ENCODE measurements at places on chromosomes 2 and 18.
A peak's percentile ranks its signal among the peaks of the same experiment; 100 is the strongest.

GRCh38 chr2:1238598-1239138 is 174.6 kb upstream of the TPO start:
- DNase-seq, result no peak

DNA sequence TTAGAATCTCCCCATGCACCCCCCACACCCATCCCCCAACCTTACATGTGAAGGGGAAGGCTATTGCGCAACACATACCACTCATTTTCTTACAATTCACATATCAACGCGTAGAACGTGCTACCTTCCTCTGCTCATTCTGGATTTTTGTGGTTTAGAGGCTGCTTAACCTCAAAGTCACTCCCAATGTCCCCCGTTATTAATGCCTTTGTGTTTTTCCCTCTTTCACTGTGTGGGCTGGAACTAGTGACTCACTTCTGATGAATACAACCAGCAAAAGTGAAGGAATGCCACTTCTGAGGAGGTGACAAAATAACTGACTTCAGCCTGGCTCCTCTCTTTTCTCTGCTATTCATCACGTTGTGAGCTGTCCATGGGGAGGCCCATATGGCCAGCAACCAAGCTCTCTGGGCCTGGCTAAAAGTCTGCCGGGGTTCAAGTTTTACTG is 342.5 kb upstream of the NXPH2 start:
- DNase-seq, result no peak

DNA sequence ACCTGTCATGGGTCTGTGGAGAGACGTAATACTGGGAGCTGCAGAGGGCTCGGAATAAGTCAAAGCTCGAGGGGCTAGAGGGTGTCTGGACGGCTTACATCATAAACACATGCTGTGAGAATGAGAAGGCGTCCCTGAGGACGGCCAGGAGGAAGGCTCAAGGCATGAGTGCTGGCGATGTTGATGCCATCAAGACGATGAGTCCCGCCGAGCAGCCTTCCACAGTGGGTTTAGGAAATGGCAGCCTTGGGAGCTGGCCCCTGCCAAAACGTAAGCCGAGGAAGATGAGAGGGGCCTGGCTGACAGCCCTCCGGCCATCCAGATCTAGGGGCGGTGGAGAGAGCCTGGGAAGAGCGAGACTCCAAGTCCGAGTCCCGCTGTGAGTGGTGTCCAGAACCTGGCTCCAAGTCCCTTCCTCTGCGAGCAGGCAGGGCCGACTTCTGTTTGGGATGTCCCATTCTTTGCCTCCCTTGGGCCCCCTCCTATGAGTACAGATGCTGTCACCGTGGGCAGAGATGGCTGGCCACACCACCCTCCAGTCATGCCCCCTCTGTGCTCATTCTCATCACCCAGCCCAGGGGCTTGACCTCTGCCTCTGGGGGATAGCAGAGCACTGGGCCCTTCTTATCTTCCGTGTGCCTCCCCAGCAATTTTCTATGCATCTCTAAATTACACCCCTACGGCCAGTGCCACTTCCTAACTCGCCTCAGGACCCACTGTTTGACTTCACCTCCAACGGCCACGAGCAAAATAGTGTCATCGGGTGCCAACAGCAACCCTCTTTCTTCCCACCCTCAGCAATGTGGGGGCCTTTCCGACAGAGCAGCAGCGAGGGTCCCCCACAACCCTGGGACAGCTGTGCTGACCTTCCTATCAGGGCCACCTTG is 175.7 kb downstream of the FAM210A start:
- no peak for DNase-seq

GRCh38 chr2:120520929-120521912 is 175.3 kb downstream of the INHBB start:
- peak; percentile 58 for DNase-seq

GRCh38 chr2:239378021-239378917 is 22.6 kb downstream of the HDAC4 start:
- no peak for DNase-seq

DNA sequence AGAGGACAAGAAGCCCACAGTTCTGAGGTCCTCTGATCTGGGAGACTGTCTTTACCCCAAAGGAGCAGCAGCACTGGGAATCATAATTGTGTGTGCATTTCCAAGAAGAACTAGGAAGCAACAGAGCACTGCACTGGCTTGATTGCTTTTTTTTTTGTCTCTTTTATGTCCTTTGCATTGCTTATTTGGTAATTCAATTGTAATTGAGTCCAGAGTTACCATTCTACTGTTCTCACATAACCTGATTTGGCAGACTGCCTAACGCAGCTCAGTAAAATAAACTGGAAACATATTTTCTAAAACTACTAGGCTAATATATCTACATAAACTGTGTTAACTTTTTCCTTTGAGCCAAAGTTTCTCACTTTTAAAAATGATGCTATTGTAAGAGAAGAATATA is 190.3 kb upstream of the SLC8A1 start:
- no peak for DNase-seq

GRCh38 chr2:173568054-173568453 is 213.4 kb downstream of the CDCA7 start:
- DNase-seq, result peak; percentile 11

- no peak for DNase-seq
These were observed 307.3 kb upstream of the FBXO11 start for GRCh38 chr2:48213646-48214045.

- no peak for DNase-seq
These were observed 148.7 kb upstream of the DSEL start for GRCh38 chr18:67665266-67665665.

DNA sequence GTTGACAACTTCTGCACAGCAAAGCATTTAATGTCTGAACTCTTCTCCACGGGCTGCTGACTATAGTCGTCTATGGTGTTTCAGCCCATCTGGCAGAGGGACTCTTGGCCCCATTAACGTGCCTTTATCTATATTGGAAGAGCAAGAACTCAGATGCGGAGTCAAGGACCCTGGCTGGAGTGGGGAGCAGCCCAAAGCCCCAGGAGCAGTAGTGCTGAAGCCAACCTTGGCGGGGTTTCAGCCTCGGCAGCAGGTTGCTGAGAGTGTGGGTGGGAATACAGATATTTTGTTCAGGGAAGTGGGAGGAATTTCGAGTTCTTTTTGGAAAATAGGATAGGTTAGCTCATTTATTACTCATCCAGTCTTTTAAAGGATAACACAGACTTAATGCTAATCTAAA is 34.2 kb downstream of the TMEM17 start:
- DNase-seq, result no peak

DNA sequence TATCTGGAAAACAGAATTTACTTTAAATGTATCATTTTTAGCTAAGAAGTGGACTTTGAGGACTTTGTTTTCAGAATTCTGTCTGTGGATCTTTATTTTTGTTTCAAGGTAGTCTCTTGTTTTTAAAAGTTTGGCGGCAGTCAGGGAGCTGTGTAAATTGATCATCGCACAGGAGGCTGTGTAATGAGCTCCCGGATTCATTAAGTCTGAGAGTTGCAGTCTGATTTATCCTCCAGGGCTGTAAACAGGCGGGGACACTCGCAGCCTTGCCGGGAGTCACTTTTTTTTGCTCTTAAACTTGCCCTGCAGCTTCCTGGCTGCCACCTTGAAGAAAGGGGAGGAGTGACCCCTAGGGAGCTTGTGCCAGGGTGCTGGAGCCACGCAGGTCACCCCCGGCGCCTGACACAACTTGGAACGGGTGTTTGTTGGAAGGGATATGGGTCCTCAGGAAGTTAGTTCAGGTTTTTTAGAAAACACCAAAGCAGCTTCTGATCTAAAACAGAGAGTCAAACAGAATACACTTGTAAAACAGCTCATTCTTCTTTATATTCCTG is 76.2 kb downstream of the DCDC2C start:
- DNase-seq, result no peak

GRCh38 chr2:128986026-128986715 is 667.5 kb upstream of the HS6ST1 start:
- DNase-seq, result no peak

DNA sequence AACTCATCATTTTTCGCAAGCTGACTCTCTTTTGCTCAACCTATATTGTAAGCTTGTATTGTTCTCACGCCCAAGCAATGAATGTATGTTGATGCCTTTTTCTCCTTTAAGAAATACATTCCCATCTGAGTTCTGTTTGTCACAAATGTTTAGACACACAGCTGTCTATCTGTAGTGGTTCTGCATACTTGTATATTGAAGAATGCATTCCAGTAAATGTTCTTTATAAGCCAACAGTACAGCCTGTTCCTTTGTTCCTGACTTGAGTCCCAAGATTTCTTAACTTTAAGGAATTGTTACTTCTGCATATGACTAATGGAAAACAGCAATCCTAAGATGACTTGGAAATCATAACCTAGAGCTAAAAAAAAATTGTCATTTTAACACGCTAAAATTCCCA is 849.1 kb upstream of the POU3F3 start:
- no peak for DNase-seq

- no peak for DNase-seq
These were observed 773 bp downstream of the CMPK2 start for GRCh38 chr2:6864923-6865345.

DNA sequence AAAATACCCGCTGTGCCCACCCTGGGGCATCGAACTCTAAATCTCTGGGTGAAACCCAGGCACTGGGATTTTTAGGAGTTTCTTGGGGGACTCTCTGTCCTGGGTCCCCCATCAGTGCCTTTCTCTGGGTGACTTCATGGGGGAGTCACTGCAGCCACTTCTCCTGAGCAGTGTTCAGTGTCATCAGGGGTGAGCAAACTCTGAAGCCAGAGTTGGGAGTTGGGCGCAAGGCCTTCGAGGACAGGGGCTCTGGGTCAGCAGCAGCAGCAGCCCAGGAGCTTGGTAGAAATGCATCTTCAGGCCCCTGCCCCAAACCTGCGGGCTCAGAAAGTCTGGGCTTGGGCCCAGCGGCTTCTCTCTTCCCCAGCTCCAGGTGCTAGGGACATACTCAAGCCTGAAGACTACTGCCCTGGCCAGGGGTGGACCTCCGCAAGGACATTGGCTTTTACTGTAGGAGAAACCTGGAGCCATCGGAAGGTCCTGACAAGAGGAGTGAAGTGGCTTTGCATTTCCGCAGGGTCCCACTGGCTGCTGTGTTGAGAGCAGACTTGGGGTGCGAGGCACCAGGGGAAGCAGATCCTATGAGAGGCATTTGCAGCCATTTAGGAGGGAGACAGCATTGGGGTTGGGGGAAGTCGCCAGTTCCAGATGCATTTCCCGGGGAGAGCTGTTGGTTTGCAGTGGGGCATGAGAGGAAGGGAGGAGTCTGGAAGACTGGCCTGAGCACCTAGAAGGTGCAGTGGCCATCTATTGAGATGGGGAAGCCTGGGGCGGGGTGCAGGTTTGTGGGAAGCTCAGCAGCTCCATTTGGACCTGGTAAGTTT is 51.5 kb upstream of the FAHD2A start:
- DNase-seq, result no peak

GRCh38 chr2:217729421-217730053 is 273.3 kb downstream of the TNS1 start:
- DNase-seq, result no peak

GRCh38 chr2:88057437-88057844 is 1.9 kb upstream of the KRCC1 start:
- DNase-seq, result no peak

DNA sequence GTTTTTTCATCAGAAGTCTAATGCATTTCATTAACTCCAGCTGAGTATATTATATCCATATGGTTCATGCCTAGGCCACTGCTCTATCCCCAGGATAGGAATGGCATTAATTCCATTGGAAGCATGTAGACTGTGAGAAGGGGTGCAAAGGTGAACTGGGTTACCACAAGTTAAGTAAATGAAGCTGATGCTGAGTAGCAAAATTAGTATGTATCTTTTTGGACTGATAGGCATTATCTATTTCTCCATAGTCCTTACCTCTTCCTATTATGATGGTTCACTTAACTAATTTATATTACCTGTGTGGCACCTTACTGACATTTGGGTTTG is 24.9 kb downstream of the UBE2E3 start:
- no peak for DNase-seq

- DNase-seq, result no peak
These were observed 53.5 kb downstream of the MGAT5 start for GRCh38 chr2:134307334-134307733.

DNA sequence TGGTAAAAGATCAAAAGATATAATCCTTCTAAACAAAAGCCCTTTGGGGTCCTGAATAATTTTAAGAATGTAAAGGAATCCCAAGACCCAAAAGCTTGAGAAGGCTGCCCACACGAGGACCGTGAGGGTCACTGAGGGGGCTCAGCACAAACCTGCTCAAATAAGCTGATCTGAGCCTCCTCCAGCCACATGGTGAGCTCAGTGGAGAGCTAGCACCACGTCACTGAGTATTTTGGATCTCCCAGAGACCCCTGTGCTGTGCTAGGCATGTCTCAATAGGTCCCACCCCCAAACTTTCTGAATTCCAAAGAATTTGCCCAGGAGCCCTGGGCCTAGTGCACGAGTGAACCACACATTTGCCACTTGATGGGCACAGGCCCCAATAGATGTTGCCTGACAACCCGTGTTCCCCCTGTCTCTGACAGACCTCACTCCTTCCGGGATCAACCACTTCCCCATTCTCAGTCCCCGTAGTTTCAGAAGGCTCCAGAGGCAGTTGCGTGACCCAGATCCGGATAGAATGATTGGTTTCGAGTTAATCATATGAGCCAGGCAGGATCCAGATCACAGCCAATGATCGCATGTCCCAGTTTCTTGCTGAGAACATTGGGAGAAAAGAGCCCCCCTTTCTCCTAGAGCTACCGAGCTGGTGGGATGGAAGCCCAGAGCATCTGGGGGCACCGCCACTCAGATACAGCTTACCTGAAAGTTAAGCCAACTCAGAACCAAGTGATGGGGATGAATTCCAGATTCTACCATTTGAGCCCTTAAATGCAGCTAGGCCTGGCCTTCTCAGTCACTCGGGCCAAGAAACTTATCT is 203.8 kb downstream of the TNS1 start:
- DNase-seq, result no peak

DNA sequence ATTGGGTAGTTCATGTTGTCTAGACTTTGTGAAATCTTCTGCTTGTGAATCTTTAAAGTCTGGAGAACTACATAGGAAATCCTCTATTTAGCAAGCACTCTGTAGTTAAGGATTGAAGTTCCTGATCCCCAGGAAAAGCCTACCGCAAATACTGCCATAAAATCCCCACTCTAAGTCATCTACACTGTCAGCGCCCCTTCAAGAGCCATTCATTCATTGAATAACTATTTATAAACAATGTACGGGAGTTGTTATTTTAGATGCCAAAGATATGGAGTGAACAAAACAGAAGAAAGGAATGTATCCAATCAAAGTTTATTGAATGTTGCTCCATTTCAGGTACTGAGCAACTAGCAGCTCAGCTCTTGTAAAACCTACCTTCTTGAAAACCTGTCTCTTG is 36.5 kb upstream of the SLC39A10 start:
- no peak for DNase-seq

DNA sequence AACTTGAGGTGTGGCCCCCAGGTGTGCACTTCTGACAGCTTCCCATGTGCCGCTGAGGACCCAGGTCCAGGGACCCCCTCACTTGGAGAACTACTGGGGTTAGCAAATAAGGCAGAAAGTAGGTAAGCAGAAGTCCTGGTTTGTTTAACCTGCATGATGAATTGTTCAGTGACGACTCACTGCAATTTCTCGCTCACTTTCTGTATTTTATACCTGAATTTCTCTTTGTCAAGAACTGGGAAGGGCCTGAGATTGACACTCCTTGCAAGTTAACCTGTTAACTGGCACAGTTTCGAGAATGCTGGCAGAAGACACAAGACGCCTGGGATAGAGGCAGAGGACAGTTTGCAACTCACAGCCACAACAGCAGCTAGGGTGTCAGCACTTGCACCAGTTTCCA is 164.5 kb upstream of the NCK2 start:
- DNase-seq, result no peak

Data from NCI-H774 (cell line).